Right lobe of liver (tissue), 6 donors: ENCODE measurements at places on chromosomes 2 and 18. TPM values are rescaled to one million over a fixed set of nuclear protein-coding genes. Genes with fewer than 3 reads are reported as not detected.

DNA sequence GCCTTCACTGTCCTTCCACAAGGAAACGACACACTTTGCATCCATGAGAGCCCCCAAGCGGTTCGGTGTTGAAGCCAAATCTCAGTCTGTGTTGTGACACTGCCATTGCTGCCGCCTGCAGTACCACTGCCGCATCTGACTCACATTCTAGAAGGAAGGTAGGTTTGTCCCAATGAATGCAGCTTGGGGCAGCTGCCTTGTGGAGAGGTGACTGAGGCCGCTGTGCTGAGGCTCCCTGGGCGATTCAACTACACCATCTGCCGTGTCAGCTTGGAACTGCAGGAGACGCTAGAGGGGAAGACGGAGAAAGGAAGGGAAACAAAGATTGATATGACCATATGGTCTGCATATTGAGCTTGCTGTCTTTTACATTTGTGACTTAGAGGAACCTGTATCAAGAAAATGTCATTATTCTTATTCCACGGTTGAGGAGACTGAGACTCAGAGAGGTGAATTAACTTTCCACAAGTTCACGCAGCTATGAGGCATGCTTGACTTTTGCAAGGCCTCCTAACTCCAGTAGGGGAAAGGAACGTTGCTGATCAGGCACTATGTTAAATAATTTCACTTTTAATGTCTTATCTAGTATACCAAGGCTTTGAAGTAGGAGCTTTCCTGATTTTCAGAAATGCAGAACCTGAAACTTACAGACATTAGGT, 43.5 kb upstream of the LMAN1 start:
- peak; percentile 79 for DNase-seq

MBD2 gene
- 31.5 TPM for total RNA-seq

DNA sequence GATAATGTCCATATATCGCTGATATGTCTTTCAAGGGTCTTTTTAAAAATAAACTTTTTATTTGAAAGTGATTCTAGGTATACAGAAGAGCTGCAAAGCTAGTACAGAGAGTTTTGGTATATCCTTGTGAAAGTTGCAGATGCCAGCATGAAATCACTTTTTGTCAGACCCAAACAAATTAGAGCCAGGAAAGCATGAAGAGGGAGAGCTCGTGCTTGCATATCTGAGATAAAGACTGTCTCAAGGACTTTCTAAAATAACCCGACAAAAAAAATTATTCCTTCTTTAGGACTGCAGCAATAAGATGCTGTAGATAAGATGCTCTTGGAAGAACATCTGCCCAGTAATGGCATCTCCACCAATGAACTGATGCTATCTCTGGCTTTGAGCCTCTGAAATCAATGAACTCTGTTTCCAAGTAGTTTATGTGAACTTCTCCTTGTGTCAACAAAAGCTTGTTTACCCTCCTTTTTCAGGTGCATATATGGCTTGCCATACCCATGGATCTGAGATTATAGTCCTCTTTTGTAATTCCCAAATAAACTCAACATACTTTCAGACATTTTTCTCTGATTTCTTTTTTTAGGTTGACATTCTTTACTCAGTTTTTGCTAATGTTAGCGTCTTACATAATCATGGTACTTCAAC, 774.6 kb upstream of the FAM98A start:
- DNase-seq = no peak

DNA sequence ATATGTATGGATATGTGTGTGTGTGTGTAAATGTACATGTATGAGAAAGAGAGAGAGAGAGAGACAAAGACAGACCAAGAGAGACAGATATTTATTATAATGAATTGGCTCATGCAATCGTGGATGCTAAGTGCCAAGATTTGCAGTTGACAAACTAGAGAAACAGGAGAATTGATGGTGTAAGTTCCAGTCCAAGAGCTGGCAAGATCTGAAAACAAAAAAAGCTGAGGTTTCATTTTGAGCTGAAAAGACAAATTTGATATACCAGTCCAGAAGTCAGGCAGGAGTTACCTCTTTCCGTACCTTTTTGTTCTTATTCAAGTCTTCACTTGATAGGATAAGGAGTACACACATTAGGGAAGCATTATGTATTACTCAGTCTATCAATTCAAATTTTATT, 157.8 kb downstream of the COPS8 start:
- DNase-seq = no peak

LAMA3 gene
- total RNA-seq = 4.8 TPM

DNA sequence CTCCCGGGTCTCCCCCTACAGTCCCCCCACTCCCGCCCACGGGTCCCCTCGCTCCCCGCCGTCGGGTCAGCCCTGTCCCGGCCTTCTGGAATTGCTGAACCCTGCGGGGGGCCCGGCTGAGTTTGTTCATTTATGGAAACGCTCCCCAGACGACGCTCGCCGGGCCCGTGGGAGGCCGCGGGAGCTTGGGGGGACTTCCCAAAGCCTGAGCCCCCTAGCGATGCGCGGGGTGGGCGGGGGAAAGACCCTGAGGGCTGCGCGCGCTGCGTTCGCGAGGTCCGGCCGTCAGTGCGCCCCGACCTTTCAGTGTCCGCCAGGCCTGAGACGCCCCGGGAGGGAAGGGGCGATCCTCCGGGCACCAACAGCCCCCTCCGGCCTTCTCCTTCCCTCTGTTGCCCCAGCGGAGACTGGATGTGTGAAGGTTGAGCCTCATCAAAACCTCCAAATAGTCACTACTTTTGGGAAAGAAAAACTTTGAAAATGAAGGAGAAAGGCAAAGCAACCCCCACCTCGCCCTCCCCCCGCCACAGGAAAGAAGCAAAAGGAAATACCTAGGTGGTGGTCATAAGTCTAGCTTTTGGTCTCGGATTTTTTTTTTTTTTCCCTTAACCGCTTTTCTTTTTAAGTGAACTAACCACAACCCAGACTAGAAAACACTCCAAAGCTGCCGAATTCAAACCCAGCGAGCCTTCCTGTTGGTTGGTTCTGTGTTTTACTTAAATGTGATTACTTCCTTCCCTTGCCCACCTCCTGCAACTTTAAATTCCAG, 509 bp upstream of the CYS1 start:
- DNase-seq = no peak

IL36G gene
- total RNA-seq = not detected

TRAPPC12 gene
- total RNA-seq = 49.2 TPM

DNA sequence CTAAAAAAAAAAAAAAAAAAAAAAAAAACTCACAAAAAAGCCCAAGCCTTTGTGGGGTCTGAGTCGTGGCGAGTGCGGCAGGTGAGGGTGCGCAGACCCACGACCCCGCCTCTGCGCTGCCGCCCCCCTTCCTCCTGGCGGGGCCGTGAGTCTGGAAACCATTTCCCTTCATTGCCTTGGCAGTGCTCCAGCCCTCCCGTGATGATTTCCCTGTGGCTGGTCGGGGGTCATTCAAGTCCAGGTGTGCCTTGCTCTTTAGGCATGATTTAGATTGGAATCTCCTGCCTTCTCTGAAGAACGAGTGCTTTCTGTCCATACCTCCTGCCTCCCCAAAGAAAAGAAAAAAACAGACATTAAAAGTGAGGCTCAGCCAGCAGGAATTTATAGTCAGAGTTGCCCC, 161.8 kb downstream of the FAM210A start:
- DNase-seq = peak; percentile 54

RUFY4 gene
- 0.11 TPM for total RNA-seq

DNA sequence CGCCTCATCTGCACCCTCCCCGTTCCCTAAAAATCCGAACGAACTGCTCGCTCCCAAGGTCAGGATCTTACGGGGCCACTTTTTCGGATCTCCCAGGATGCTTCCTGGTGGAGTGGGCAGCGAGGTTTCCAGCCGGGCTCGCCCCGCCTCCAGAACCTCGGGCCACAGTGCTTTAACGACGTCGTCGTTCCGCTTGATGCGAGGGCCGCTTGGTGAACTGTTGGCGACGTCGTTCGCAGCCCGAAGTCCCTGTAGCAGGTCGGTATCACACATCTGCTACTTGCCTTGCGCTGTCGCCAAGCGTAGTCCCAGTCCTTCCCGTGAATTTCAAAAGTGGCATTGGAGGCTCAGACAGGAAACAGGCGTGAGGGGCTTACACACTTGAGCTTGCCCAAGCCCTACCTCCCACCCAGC, 15.3 kb downstream of the EVX2 start:
- DNase-seq = no peak

MAP2 gene
- 3.1 TPM for total RNA-seq

DNA sequence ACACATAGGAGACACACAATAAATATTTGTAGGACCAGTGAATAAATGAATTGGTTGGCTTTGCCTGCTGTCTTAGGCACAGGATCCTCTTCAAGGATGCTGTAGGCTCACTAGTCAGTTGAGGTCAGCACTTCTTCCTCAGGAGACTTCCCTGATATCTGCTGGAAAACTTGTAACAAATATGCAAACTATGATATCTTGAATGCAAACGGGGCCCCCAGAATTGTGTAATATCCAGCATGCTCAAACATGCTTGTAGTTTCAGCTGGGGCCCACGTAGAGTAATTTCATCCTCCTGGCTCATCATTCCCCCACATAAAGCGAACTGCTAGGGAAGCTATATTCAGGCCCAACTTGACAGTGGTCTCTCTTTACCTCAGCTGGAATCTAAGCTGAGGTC, 43.6 kb downstream of the POLE4 start:
- DNase-seq = no peak

- DNase-seq = no peak
Measured at GRCh38 chr2:165544897-165545296, 75.4 kb downstream of the CSRNP3 start.

- no peak for DNase-seq
Measured at GRCh38 chr2:162086904-162087303, 12.9 kb upstream of the DPP4 start.

- peak; percentile 78 for DNase-seq
Measured at GRCh38 chr2:120680136-120680761, 55.4 kb upstream of the GLI2 start.

GRCh38 chr18:51510020-51510419, 312.5 kb upstream of the MEX3C start:
- no peak for DNase-seq

- no peak for DNase-seq
Measured at GRCh38 chr2:221205103-221205673, 366.9 kb downstream of the EPHA4 start.

ACMSD gene
- 38.3 TPM for total RNA-seq

GRCh38 chr2:10122500-10123280, at the start of gene RRM2:
TSS of gene RRM2 (plus strand) at chr2:10122739. CDS start at chr2:10122799, 60 bp downstream.
- peak; percentile 97 for DNase-seq

- no peak for DNase-seq
Measured at GRCh38 chr2:210555555-210555954, 844 bp upstream of the CPS1 start.

- no peak for DNase-seq
Measured at GRCh38 chr2:63058921-63059792, 8.5 kb downstream of the OTX1 start.

GRCh38 chr2:37906131-37906530, 19.0 kb upstream of the RMDN2 start:
- DNase-seq = no peak
